ENCODE measurements at places on chromosomes 6 and 20. TPM values are rescaled to one million over a fixed set of nuclear protein-coding genes. Genes with fewer than 3 reads are reported as not detected.
A peak's percentile ranks its signal among the peaks of the same experiment; 100 is the strongest.

TAGAP gene
- total RNA-seq, result 112 TPM

OR2H1 gene
- not detected for total RNA-seq

R3HDML gene
- total RNA-seq, result not detected

GRCh38 chr6:140970485-140970884, 1162.2 kb upstream of the GJE1 start:
- no peak for DNase-seq

DNA sequence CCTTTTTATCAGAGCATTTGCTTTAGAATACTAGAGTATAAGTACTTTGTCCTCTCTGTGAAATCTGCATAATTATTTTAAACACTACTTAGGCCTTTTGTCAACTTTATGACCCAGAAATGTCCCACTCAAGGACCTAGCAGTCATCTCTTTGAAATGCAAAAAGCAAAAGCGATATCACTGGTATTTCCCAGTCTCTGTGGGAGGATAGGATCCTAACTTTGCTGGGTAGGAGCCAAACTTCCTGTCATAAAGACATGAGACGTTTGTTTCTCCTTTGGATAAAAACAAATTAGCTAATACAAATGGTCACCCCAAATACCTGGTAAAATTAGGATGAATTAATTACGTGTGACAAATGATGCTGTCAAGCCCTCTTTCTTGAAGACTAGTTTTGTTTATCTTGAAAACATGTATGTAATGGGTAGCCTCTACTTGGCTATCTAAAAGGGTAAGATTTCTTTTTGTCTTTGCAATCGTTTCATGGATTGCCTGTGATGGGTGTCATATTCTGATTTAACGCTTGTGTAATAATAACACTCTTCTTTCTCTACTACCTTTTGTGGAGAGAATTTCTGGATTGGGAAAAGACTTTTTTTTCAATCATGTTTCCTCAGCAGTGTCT, 36.2 kb downstream of the DCDC2 start:
- DNase-seq, result no peak

- no peak for DNase-seq
Measured at GRCh38 chr20:16263582-16263981, 309.7 kb downstream of the KIF16B start.

DNA sequence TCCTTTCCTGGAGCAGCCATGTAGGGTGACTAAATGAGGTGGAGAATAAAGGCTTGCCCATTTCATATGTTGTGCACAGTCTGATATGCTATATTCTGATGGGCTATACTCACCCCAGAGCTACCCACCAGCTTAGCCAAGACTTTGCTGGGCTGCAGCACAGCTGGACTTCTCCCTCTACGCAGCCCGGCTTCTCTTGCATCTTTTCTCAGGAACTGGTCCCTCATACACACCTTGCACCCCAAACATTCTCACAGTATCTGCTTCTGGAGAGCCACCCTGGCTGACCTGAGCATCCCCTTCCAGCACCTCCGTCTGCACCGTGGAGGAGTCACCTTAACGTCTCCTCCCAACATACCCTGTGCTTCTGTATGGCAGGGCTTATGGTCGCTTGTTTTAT, 150.8 kb upstream of the PMEPA1 start:
- no peak for DNase-seq

- no peak for DNase-seq
Measured at GRCh38 chr20:4071178-4071693, 55.9 kb upstream of the RNF24 start.

- no peak for DNase-seq
Measured at GRCh38 chr6:81634155-81634880, 118.2 kb downstream of the TENT5A start.

DNA sequence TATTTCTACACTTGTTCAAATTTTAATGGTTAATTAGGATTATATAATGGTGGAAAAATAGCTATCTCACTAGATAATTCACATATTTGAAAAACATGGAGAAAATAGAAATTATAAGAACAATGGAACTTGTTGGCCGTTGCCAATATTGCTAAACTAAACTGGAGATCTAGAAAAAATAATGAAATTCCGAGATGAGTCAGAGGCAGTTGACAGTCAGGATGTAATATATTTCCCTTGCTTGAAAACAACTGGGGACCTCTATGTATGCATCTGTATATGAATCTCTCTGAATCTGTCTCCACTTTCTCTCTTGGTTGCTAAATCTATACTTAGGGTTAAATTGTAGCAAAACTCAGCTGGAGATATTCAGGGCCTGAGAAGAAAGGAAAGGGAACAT, 1108.2 kb upstream of the GJE1 start:
- DNase-seq, result no peak

DNA sequence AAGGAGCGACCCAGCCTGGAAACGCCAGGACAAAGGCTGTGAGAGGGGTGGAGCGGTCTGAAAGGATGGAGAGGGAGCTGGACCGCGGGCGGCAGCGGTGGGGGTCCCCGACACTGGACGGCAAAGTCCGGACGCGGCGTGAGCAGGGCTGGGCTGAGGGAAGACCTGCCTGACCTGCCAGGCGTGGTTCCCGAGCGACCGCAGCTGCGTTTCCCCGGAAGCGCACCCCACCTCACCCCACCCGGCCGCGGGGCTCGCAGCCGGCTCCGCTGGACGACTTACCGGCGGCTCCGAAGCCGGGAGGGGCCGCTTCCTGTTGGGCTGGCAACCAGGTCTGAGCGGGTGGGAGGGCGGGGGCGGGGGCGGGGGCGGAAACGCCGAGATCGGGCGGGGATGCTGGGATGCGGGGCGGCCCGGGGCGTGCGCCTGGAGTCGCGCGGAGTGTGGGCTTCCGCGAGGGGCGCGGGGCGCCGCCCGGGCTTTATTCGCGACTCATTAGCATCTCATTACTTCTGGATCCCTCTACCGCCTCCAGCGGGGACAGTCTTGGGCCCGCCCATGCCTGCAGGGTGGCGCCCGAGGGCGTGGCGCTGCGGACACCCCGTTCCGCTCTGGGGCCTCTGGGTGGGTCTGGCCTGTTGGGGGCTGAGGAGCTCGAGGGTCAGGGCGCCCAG, at the start of gene MICAL1:
Gene MICAL1 (minus strand): TSS at position 336 of the 674 bp plus-strand sequence. CDS start 1,576 bp downstream, outside the sequence.
- DNase-seq, result peak; percentile 79

DNA sequence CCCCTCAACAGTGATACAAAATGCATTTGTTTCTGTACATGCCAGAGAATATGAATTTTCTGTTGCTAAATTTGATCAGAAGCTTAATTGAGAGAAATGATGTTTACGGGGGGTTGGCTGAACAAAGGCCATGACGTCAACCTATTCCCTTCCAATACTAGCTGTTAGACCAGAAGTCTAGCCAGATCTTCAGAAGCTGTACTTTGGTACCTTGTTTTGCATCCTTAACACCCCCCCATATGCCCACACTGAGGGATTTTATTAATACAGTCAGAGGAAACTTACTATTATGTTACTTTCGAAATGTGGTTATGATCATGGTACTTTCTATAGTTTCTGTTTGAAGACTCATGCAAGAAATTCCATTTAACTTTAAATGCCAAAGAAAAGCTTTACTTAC, 3.1 kb downstream of the NCOA7 start:
- peak; percentile 42 for DNase-seq
